Fibroblast of skin of back (primary cell): ENCODE measurements at places on chromosomes 3 and 15.

GRCh38 chr3:51408021-51408420 is 16.9 kb downstream of the RBM15B start:
- DNase-seq: no peak

GRCh38 chr15:55588070-55588814 is at the start of gene PYGO1:
PYGO1 (minus strand) TSS chr15:55588345; CDS start chr15:55587883, 462 bp downstream.
- DNase-seq: peak; percentile 71

DNA sequence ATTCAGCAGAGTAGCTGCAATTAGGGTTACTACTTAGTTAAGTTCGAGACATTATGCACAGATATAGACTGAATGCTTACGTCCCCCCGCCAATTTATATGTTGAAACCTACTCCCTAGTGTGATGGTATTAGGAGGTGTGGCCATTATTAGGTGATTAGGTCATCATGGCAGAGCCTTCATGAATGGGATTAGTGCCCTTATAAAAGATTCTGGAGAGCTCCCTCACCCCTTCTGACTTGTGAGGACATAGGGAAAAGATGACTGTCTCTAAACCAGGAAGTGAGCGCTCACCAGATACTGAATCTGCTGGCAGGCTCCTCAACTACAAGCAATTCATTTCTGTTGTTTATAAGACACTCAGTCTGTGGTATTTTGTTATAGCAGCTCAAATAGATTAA is 25.6 kb upstream of the TEX9 start:
- DNase-seq: peak; percentile 7

DNA sequence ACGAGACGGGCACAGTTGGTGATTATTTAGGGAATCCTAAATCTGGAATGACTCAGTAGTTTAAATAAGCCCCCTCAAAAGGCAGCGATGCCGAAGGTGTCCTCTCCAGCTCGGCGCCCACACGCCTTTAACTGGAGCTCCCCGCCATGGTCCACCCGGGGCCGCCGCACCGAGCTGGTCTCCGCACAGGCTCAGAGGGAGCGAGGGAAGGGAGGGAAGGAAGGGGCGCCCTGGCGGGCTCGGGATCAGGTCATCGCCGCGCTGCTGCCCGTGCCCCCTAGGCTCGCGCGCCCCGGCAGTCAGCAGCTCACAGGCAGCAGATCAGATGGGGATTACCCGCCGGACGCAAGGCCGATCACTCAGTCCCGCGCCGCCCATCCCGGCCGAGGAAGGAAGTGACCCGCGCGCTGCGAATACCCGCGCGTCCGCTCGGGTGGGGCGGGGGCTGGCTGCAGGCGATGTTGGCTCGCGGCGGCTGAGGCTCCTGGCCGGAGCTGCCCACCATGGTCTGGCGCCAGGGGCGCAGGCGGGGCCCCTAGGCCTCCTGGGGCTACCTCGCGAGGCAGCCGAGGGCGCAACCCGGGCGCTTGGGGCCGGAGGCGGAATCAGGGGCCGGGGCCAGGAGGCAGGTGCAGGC is 318.0 kb downstream of the FGF12 start:
- DNase-seq: peak; percentile 18

- no peak for DNase-seq
Observed at GRCh38 chr3:190426806-190427507, 22.7 kb downstream of the TMEM207 start.

- no peak for DNase-seq
Observed at GRCh38 chr3:48395714-48396113, 23.7 kb downstream of the FBXW12 start.

DNA sequence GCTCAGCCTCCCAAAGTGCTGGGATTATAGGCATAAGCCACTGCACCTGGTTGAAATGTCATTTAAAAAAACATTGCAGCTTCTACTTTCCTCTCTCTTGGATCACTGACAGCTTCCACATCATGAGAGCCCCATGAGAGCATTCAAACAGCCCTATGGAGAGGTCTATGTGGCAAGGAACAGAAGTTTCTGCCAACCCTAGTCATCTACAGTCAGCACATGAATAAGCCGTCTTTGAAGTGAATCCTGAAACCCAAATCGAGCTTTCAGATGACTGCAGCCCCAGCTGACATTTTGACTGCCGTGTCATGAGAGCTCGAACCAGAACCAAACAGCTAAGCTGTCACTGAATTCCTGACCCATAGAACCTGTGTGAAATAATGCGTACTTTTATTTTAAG is 39.8 kb downstream of the CD200R1L start:
- DNase-seq: no peak

DNA sequence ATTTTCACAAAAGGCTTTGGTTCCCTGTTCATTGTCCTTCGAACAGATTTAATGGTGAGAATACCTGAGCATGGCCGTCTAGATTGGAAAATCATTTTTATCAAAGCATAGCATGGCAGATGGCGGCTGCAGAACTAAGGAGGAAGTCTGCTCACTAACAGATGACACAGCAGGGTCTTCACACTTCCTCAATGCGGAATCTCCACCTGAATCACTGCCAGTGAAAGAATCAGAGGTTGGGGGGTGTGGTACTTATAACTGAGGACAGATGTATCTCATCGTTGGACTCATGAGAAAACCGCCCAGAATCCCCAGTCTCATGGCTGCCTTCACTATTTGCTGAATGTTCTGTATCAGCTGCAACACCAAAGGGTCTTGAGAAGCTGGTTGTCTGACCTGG is 31.6 kb upstream of the PYGO1 start:
- DNase-seq: no peak

DNA sequence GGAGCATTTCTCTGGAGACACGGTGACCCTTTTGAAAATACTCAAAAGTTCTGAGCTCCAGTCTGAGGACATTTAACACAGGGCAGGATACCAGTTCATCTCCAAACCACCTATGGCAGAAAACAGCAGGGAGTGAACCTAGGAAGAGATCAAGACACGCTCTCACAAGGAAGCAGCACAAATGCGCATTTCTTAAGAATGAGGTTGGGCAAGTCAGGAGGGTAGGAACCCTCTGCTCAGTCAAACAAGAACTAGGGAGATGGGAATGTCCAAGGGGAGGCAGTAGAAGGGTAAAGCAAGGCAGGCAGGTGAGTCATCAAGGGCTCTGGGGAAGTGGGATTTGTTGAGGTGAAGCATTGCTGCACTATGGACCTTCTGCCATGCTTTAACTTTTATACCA is 60.3 kb upstream of the PSMD6 start:
- DNase-seq: no peak

- no peak for DNase-seq
Observed at GRCh38 chr3:11655196-11655928, 11.6 kb upstream of the VGLL4 start.

DNA sequence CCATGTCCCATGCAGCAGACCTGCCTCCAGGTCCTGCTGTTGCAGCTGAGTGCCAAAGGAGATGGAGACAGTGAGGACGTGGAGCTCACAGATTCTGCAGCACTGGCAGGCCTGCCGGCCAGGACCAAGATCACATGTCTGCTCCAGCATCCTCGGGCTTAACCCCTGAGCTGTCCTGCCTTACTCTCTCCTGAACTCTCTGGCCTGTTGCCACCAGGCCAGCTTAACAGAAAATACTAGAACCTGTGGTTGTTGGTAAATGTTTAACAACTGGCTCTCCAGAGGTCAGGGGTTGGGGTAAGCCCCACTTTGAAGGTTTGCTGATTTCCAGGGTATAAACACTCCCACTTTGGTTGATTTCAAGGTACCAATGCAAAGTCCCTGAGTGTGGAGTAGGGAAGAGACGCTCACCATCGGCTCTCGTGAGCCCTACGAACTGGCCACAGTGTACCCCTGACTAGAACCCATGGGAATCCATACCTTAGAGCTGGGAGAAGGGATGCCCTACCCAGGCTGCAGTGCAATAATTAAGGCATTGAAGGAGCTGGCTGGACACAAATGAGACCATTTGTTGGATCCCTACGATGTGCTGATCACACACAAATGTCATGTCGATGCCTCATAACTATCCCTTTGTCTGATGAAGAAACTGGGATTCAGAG is 147.9 kb downstream of the OR4M2 start:
- no peak for DNase-seq

DNA sequence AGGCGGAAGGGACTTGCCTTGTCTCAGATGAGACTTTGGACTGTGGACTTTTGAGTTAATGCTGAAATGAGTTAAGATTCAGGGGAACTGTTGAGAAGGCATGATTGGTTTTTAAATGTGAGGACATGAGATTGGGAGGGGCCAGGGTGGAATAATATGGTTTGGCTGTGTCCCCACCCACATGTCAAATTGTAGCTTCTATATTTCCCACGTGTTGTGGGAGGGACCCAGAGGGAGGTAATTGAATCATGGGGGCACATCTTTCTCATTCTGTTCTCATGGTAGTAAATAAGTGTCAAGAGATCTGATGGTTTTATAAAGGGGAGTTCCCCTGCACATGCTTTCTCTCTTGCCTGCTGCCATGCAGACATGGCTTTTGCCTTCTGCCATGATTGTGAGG is 89.2 kb downstream of the CGGBP1 start:
- no peak for DNase-seq

DNA sequence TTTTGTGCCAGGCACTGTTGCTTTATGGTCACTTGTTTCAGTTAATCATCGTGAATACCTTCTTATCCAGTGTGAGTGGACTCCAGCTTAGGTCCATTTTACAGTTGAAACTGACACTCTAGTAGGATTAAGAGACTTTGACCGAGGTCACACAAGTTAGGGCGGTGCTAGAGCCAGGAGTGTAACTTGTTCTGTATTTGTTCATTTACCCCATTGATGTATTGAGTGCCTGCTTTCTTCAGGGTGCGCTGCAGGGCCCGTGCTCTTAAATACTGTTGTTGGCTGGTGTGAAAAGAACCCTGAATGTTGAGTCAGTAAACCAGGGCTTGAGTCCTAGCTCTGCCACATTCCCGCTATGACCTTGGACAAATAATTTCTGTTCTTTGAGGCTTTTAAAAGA is 15.4 kb downstream of the PDHB start:
- DNase-seq: no peak

DNA sequence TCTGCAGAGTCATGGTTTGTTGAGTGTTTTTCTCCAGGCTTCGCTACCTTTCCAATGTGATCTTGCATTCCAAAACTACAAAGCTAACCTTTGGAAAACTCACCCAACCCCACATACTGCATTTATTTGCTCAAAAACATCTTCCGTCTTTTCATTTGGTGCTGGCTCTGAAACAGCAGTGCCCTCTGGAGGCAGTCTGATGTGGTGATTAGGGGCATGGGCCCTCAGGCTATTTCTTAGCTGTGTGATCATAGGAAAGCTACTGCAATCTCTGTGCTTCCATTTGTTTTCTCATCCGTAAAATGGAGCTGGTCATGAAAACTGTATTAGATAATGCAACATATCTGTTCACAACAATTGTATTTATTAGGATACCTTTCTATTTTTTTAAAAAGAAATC is 47.0 kb downstream of the MTHFS start:
- DNase-seq: peak; percentile 56

DNA sequence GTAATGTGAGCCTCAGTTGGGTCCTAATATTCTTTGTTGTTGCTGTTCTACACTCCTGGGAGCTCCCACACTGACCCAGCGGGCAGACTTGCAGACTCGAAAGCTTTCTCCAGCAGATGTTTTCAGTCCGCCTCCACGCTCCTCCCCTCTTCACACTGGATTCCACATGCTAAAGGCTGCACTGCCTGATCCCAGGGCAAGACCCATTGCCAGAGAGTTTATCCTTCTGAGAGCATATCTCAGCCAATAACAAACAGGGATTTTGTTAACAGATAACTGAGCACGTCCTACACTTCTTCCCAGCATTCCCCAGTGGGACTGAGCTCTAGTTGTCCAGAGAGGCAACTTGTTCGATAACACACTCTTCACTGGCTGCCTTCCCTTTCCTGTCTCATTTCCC is 8.0 kb upstream of the COL6A6 start:
- DNase-seq: no peak

GRCh38 chr3:141410846-141411245 is 42.5 kb downstream of the ZBTB38 start:
- no peak for DNase-seq

- peak; percentile 65 for DNase-seq
Observed at GRCh38 chr15:67456677-67457529, 64.0 kb upstream of the C15orf61 start.

DNA sequence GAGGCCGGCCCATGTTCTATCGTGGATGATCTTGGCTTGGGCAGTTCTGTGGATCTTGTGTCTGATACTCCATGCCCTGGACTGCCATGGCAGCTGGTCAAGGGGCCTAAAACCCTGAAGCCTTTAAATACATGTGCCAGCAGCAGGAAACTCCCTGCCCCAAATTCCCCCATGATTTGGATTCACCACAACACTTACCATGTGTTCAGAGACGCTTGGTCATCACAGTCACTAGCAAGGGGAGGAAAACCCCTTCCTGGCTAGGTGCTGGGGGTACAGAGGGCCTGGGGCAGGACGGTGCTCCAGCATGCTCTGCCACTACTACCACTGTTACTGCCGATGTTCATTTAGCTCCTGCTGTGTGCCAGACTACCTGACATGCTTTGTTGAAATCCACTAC is 94.4 kb downstream of the DNAJB8 start:
- no peak for DNase-seq

DNA sequence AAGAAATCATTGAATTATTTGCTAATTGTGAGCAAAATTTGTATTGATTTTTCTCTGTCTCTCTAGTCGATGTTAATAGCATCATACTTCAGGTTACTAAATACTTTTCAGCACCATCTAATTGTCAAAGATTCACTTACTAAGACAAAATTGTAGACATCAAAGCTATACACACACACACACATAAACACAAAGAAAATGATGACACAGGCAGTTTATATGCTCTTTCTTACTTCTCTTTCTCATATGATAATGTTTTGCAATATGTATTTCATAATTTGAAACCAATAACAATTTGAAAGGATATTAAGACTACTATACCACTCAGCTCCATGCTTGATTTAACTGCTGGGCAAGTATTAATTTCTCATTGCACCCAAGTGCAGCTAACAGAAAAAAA is 406.2 kb downstream of the ROBO2 start:
- DNase-seq: no peak

DNA sequence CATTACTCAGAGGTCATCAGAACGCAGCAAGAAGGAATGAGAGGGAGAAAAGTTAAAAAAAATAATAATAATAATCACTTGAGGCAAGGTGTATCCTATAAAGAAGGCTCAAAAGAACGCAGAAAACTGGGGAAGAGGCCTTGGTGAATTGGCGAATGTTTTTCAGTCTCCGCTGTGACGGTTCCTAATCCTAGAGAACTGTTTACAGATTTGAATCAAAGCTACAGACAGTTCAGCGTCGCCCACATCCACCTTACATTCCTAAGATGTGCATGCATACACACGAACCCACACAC is 634 bp downstream of the ZMAT3 start:
- DNase-seq: no peak

DNA sequence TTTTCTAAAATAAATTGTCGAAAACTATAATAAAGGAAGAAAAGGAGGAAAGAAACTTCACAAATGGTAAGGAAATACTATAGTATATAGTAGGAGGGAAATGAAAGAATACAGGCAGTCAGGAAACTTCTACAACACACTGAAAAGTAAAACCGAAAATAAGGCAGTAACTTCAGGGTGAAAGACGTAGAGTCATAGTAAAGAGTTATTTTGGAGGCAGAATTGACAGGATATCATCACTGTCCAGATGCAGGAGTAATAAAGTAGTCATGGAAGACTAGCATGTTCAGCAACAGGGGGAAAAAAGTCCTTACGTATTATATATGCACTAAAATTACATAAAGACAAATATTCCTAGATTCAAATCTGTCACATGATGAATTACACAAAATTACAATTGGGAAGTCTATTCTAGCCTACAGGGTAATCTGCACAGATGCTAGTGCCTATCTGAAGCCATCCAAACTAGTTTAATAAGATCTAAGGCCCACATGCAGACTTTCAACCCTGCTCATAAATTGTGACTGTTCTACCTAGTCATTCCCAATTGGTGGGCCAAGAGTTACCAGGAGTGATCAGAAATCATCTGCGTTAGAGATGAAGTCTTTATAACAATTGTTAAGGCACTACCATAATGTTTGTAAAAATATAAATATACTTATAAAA is 14.0 kb downstream of the VPS13C start:
- DNase-seq: no peak
